Stimulated activated CD4-positive, alpha-beta T cell treated with anti-CD3 and anti-CD28 coated beads, Interleukin-2, amount 100 ng/mL, for 48 hours (primary cell): ENCODE measurements at places on chromosomes 6 and 20.

GRCh38 chr20:37395410-37395797 is 49.5 kb downstream of the SRC start:
- no peak for DNase-seq

DNA sequence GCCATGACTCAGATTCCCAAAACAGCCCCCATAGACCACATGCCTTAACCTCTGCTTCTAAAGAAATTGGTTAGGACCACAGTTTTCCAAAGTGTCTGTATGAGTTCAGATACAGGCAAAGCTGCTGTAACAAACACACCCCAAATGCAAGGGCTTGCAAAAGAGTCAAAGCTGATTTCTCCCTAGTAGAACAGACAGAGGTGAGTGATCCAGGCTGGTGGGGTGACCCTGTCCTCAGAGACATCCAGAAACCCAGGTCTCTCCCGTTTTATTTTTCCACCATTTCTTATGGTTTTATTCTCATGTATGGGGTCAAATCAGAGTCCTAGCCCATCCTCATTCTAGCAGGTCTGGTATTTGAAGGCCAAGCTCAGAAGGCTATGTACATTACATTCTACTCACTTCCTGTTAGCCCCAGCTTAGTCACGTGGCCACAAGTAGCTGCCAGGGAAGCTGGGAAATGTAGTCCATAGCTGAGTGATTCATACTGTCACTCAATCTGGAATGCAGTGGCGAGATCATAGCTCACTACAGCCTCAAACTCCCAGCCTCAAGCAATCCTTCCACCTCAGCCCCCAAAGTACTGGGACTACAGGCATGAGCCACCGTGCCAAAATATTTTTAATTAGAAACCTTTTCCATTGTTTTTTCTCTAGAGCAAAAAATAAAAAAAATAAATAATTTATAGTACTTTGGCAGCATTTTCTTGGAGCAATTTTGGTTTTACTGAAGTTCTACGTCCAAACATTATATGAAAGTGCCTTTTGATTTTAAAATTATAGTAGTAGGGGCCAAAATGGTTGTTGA is 175.2 kb downstream of the ZMYND8 start:
- no peak for DNase-seq

DNA sequence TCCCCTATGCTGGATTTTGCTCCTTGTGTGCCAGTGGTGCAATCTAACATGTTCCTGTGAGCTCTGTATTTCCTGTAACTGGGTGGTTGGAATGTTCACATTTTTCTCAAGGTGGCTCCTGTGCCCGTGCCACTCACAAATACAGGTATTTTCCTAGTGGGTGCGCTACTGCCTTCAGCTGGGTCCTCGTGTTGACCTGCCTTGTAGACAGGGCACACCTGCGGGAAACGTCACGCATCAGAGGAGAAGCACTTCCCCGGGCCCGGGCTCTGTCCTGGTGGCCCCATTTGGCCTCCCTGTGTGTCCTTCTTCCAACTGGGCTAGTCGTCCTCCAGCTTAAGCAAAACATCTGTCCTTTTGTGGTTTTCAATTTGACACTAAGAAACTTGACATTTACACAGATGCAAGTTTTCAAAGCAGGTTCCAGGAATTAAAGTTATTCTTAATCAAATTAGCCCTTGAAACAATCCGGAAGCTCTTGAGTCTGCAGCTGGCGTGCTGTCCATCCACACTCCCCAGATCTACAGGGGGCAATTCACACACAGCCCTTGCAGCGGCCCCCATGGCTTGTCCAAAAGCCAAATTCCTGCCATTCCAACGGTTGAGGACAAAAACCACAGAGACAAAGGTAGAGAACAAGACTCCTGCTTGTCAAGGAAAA is 275.1 kb downstream of the CDC5L start:
- DNase-seq, result no peak

DNA sequence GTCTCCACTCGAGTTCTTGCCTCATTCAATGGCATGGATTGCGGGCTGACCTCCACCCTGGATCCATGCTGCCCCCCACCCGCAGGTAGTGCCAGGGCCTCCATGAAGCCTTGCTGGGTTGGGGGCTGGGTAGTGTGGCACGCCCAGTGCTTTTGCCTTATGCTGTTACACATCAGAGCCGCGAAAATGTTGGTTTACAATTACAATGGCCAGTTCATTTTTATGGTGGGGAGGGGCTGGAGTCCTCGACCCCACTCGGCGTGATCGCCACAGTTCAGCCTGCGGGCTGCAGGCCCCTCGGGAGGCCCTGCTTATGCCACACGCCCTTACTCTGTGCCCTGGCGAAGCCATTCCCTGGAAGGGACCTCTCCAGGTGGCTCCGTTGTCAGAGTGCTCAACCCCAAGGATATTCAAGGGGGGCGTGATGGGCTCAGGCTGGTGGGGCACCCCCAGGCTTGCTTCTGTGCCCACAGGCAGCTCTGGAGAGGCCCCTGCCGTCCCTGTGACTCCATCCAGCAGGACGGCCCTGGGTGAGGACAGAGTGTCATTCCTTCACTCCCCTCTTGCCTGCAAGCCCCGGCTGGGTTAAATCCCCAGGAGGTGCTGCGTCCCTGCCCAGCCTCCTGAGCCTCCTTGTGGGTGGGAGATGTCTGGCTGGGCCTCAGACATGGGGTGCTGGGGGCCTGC is 14.8 kb downstream of the ITPA start:
- no peak for DNase-seq

GRCh38 chr6:42441697-42442081 is 10.0 kb downstream of the TRERF1 start:
- DNase-seq, result no peak

DNA sequence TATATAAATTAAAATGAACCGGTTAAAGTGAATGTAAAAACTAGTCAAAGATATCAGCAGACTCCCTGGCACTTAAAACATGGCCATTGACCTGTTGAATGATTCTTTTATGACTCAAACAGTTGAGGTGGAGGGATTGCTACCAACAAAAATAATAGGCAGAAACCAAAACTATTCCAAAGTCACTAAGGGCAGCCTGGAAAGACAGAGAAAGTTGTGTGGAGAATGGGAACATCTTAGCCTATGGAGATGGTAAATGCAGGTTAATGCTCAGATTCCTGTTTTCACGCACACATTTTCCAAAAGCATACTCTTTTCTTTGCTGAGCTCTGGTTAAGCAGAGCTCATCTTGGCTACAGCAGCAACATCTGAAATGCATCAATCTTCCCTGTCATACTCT is 553.5 kb downstream of the HACE1 start:
- DNase-seq, result no peak

DNA sequence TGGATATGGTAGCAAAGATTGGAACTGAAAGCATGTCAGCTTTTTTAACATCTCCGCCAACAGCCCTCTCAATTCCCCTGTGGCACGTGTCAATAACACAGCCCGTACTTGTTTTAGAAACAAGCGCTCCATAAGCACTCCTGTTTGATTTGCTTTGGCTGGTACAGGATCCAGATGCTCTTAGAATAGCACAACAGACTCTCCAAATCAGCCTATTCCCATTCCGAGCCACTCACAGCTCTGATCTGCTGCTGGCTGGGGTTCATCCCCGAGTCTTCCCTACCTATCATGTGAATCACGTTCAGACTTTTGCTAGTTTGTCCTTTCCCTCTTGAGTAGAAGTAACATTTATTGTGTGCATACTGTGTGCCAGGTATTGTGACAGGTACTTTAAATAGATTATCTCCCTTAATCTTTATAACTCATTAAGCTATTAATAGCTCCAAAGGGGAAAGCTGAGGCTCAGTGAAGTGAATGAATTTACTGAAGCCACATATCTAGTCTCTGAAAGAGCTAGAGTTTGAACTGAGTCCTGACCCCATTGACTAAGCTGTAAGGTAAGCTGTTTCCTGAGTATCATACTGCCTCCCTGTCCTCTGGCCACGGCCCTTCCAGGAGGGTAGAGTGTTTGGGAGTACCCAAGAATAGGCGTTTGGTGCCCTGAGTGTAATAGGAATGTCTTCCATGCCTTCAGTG is 46.7 kb downstream of the RALY start:
- DNase-seq, result no peak

DNA sequence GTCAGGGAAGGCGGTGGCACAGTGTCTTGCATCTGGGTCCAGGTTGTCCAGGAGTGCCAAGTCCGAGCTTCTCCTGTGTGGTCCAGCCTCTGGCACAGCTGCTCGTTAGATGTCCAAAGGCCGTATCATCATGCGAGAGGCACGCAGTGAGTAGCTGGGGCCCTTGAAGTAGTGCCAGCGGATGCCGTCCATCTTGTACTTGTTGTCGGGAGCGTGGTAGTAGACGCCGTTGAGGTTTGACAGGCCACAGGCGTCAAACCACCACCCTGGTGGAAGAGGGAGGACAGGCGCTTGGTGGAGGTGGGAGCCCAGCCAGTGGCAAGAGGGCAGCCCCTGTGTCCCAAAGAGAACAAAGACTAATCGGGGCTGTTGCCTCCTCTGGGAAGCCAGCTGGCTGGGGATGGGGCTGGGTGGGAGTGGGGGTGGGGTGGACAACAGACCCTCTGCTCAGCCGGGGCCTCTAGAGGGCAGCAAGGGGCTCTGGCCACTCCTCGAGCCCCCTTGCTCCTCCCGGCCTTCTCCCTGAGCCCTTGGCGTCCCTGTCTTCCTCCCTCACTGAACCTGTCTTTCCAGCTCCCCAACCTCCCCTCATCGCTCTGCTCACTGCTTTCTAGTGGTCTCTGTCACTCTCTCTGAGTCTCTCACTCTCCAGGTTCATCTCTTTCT is 39.5 kb downstream of the FAM110A start:
- no peak for DNase-seq

- no peak for DNase-seq
These were observed 515.3 kb upstream of the RNF217 start for GRCh38 chr6:124446961-124447360.

- DNase-seq, result no peak
These were observed 18.4 kb downstream of the TTK start for GRCh38 chr6:80022803-80023202.

DNA sequence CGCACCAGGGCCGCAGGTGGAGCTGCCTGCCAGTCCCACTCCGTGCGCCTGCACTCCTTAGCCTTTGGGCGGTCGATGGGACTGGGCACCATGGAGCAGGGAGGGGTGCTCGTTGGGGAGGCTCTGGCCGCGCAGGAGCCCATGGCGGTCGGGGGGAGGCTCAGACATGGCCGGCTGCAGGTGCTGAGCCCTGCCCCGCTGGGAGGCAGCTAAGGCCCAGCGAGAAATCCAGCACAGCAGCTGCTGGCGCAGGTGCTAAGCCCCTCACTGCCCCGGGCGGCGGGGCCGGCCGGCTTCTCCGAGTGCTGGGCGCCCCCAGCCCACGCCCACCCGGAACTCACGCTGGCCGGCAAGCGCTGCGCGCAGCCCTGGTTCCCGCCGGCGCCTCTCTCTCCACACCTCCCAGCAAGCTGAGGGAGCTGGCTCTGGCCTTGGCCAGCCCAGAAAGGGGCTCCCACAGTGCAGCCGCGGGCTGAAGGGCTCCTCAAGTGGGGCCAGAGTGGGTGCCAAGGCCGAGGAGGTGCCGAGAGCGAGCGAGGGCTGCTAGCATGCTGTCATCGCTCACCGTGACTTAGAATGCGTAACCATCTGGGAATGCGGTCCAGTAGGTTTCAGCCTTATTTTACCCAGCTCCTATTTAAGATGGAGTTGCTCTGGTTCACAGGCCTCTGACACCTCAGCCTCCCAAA is 77.3 kb downstream of the C6orf52 start:
- no peak for DNase-seq

DNA sequence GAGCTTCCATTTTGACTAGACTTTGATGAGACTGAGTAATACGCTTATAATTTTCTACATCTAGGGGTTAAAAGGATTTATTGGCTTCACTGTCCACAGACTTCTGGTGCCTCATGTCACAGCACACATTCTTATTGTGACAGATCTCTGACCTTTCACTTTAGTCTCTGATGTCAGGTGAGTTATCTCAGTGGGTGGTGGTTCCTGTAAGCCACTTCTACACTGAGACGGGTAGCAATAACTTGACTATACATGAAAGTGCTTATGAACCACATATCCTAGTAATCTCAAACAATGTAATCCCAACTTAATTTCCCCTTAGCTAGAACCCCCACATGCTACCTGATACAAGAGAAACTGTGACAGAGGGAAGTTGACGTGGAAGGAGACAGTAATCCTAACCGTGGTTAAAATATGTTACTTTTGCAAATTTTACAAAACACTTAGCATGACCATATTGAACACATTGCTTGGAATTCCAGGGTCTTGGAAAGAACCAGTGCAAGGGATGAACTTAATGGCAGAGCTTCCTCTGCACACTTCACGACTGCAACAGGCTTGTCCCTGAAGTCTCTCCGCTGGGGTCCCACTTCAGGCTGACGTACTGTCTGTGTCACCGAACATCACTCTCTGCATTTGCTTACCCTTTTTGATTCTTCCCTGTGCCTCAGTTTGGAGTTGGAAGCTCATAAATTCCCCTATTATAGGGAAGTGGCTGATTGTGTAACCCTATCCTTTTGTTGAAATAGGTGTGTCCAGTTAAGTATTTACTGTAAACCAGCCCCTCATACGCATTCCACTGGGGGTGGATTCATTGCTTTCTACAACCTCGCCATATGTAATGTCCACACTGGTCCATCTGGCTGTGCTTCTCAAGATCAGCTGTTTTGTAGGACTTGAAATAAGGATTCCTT is 6.4 kb upstream of the TRIM40 start:
- DNase-seq, result no peak

DNA sequence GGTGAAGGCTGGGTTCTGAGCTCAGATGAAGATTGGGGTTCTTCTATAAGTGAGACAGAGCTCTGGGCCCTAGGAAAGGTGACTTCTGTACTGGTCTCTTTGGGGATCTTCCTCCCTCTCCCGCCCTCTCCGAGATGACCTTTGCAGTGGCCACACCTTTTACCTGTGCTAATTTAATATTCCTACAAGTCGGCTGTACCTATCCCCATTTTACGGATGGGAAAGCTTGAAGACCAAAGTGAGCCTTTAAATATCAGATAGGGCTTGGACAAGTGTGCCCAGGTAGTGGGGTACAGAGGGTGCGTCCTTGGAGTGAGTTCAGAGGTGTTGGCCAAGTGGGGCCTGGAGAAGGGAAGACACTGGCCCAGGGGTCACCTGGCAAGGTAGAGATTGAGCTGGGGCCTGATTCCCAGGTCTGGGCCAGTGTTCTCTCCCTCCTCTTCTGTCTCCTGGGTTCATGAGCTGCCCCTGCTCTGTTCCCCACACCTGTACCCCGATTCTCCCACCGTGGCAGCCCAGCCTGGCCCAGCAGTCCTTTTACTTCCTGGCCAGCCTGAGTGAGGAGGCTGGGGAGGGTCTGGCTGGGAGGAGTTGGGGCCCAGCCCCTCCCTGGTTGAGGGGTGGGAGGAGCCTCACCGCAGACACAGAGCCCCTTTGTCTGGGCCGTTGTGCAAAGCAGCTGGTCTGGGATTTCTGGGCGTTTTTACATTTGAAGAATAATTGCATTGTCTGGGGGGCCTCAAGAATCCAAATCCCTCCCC is 152.1 kb upstream of the RNF24 start:
- no peak for DNase-seq

GRCh38 chr6:117521791-117522502 is 39.5 kb downstream of the DCBLD1 start:
- no peak for DNase-seq

DNA sequence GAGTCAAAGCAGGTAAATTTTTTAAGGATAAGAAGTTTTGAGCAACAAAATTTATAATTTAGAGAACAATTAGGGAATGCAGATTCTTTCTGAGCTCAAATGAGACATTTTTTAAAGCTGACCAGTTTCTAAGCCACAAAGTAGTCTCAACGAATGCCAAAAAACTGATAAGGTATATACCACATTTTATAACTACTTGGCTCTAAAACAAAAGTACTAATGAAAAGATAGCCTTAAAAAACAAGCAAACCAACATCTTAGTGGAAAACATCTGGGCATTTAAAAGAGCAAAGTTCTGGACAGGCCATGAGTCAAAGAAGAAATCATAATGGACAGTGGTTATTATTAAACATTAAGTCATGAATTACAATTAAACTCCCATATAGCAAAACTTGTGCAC is 23.2 kb upstream of the RNF146 start:
- DNase-seq, result no peak
